ENCODE measurements at places on chromosomes 11 and 22.

GRCh38 chr11:66467756-66468155 is 1.1 kb downstream of the PELI3 start:
- no peak for DNase-seq

GRCh38 chr11:101470419-101470818 is 113.4 kb downstream of the TRPC6 start:
- no peak for DNase-seq

DNA sequence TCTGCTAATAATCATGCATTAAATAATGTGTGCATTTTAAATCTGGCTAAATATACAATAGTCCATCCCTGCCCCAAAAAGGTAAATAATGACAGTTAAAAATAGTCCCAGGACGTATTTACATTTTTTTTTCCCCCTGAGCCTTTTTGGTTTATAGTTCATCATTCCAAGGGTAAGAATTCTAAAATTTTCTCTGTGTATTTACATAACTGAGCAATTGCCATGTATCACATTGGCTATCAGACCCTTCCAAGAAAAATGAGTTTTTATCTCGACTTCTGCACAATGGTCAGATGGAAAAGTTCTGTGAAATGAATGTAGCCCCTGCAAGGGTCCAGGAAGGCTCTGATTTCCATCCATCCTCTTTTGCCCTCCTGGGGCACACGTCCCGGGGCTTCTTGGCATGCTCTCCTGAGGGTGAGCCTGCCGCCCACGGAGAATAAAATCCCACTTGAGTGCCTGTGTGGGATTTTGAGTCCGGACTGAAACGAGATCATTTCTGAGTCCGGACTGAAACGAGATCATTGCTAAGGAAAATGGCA is 94.1 kb upstream of the ANO1 start:
- DNase-seq, result no peak

DNA sequence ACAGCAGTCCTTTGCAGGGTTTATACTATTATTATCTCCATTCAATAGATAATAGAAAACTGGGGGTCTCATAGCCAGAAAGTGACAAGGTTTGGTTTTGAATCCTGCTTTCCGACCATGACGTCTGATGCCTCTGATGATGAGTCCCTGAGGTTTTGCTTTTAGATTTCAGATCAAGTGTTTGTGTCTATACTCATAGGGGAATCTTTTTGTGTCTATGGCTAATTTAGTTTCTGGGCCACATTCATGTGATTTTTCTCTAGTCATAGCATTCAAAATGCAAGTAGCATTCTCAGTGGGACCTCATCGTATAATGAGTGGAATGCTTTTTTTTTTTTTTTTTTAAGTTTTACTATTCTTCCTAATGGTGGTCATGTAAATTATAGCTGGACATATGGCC is 72.9 kb downstream of the TNRC6B start:
- DNase-seq, result no peak

DNA sequence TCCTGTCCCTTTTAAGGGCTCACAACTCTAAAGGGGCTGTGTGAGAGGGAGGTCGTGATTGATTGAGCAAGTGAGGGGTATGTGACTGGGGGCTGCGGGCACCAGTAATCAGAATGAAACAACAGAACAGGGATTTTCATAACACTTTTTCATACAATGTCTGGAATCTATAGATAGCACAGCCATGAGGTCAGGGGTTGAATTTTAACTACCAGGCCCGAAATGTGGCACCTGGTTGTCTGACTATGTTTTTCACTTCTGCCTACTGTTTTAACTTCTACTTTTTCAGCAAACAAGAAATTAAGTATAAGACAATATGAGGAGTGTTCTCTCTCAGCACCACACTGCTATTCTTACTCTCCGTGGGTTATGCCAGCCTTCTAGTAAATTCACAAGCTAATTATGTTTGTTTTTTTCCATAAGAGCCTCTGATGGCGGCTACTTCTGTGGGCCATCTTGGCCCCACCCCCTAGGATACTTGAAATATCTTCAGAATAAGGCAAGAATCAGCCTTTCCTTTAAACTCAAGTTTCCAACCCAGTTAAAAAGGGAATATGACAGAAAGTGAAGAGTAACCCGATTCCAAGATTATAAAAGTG is 552.8 kb upstream of the CHORDC1 start:
- no peak for DNase-seq

DNA sequence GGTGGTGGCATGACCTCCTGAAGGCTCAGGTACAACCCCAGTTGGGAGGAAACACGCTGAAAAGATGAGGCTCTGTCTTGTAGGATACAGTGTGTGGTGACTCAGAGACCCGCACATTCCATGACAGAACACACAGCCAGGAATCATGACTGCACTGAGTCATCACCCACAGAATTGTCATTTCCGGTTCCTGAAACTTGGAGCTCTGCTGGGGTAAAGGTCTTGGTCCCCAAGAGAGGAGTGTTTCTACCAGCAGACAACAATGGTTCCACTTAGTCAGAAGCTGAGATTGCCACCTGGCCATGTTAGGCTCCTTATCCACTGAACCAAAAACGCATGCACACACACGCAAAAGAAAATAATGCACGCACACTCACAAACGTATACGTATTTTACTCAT is 31.5 kb upstream of the CYB5R3 start:
- DNase-seq, result no peak

- DNase-seq, result no peak
These were observed 44.1 kb downstream of the USP28 start for GRCh38 chr11:113831314-113831713.

- DNase-seq, result no peak
These were observed 28.1 kb upstream of the MUC5AC start for GRCh38 chr11:1129611-1130160.

DNA sequence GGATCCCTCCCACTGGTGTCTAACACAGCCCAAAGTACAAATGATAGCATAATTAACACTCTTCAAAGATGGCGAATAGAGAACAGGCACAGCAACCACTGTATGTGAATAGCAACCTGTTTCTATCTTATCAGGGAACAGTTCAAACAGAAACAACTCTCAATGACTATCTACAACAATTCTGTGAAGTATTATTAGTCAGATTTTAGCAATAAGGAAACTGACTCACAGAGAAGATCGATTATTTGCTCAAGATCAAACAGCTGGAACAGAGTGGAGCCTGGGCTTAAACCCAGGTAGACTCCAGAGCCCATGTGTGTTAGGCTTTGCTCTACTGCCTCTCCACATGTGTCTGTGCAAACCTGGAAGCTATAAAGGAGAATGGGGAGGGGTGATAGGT is 88.7 kb downstream of the C11orf58 start:
- no peak for DNase-seq

DNA sequence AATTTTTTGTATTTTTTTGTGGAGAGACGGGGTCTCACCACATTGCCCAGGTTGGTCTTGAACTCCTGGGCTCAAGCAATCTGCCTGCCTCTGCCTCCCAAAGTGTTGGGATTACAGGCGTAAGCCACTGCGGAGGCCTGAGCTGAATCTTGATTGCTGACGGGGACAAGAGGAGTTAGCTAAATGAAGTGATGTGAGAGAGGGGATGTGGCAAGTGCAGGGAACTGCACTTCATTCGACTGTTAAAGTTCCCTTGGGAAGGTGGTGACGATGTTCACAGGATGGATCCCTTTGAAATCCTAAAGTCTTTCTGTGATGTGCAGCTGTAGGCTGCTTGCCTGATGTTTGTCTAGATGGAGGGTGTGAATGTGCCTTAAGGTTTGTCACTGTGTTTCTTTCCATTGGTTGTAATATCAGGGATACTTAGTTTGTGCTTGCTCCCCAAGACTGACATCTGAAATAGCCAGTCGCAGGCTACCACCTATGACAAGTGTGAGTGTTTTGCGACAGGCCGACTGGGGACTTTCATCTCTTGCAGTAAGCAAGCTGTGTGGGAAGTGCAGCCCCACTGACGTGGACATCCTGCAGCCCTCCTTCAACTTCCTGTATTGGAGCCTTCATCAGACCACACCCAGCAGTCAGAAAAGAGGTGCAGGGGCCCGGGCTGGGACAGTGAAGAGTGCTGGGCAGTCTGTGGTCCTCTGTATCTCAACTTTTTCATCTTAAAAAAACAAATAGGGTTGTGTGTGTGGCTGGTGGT is 19.6 kb upstream of the CCDC134 start:
- DNase-seq, result no peak

GRCh38 chr11:134275534-134276395 is at the start of gene GLB1L3:
TSS of gene GLB1L3 (plus strand) at chr11:134276379. CDS start at chr11:134276741, 362 bp downstream.
- DNase-seq, result peak; percentile 33

DNA sequence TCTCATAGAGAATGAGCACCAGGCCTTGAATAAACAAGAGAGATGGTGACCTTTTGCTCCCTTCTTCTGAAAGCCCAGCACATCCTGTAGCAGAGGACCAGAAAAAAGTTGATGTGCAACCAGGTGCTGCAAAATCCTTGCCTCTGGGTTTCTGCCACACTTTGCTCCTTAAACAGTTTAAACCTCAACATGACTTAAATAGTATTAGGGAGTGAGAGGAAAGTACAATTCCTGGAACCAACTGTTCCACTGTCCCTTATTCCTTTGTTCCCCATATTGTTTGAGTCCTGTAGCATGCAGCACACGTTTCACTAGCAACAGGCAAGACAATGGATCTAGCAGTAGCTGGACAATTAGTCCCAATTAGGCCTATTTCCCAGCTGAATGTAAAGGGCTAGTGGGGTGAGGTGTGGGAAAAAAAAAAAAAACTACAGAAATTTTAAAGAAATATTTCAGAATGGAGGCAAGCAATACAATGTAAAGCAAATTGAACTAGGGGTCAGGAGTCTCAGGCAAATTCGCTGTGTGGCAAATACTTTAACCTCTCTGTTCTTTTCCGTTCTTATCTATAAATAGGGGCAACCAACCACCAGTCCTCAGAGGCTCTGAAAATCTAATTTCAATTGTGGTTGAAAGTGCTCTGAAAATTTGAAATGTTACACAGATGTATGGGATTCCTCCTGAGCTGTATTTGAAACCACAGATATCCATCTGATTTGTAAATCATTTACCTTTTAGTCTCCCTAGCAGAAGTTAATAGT is 6.6 kb downstream of the MPPED2 start:
- DNase-seq, result no peak

GRCh38 chr11:68966894-68967780 is 13.6 kb downstream of the MRGPRD start:
- no peak for DNase-seq

DNA sequence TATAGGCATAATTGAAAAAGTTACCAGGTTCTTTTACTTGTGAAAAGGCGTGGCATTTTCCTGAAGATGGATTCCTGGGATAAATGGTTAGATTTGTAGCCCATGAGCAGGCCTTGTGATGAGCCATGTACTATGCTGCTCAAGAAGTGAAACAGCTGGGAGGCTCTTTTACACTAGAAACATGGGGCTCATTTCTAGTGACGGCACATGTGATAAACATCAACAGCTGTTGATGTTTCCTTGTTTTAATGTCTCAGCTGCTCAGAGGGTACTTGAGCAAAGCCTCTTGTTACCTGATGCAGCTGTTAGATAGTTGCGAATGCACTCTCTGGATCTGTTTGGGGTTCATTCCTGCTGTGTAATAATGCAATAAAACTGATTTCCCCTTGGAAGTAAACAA is 396.8 kb downstream of the GUCY1A2 start:
- DNase-seq, result no peak

- DNase-seq, result no peak
These were observed 19.6 kb upstream of the CAT start for GRCh38 chr11:34419158-34419557.

- DNase-seq, result no peak
These were observed 3.2 kb downstream of the CTSD start for GRCh38 chr11:1760351-1761109.

GRCh38 chr11:85735876-85736460 is 50.0 kb upstream of the CCDC89 start:
- no peak for DNase-seq

- DNase-seq, result no peak
These were observed 38.5 kb upstream of the LRRC4C start for GRCh38 chr11:41497974-41498373.

GRCh38 chr11:76587820-76588454 is 82.6 kb downstream of the LRRC32 start:
- DNase-seq, result no peak

DNA sequence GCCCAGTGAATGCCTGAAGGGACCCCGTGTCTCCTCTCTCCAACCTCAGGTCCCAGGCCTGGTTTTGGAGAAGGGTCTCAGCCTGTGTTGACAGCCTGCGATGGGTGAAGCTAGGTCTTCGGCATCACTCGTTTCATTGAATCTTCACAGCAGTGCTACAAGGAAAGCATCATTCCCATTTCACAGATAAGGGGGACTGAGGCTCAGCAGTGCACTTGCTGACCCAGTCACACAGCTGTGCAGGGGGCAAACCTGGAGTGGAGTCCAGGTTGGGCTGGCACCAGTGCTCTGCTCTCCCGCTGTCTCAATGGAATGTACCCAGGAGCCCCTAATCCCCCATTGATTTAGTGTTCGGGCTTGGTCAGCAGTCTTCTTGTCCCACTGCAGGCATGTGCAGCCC is 10.9 kb upstream of the YWHAH start:
- DNase-seq, result no peak

DNA sequence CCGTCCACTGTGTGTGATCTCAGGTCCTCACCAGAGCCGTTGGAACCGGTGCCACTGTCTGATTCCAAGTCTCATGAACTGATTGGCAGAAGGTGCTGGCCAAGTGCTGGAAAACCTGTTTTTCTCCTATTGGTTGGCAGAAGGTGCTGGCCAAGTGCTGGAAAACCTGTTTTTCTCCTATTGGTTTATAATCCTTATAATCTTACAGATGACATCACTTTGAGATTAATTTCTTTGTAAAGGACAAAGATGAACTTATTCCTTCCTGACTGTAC is 1106.3 kb downstream of the BRD1 start:
- DNase-seq, result no peak

DNA sequence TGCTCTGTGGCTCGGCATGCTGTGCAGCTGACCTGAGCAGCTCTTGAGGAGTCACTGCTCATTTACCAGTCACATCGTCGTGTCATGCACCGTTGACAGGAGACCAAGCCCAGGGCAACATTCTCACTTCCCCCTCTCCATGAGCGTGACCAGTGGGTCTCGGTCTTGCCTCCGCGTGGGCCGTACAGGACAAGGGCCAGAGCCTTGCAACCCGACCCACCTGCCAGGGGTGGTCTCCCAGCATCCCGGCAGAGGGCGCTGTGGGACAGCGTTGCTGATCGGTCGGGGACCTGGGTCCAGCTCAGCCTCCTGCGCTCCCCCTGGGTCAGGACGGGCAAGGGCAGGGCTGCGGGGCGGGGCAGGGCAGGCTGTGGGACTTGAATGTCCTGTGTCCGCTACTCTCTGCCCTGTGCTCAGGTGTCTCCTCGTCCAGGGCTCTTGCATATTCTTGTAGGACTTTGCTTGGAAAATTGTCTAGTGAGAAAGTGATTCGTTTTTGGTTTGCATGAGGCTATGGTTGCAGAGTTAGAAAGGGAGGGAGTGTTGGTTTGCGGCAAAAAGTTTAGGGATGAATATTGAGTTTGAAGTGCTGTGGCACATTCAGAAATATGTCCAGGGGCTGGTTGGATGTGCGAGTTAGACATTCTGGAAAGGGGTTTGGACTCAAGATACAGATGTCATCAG is 16.2 kb downstream of the EIF4G2 start:
- DNase-seq, result peak; percentile 62

GRCh38 chr22:37747080-37747714 is 50.3 kb downstream of the TRIOBP start:
- no peak for DNase-seq

- DNase-seq, result peak; percentile 23
These were observed 847 bp downstream of the ME3 start for GRCh38 chr11:86671531-86672006.
